H7 (cell line): ENCODE measurements at places on chromosomes 2 and 18.
A peak's percentile ranks its signal among the peaks of the same experiment; 100 is the strongest.

DNA sequence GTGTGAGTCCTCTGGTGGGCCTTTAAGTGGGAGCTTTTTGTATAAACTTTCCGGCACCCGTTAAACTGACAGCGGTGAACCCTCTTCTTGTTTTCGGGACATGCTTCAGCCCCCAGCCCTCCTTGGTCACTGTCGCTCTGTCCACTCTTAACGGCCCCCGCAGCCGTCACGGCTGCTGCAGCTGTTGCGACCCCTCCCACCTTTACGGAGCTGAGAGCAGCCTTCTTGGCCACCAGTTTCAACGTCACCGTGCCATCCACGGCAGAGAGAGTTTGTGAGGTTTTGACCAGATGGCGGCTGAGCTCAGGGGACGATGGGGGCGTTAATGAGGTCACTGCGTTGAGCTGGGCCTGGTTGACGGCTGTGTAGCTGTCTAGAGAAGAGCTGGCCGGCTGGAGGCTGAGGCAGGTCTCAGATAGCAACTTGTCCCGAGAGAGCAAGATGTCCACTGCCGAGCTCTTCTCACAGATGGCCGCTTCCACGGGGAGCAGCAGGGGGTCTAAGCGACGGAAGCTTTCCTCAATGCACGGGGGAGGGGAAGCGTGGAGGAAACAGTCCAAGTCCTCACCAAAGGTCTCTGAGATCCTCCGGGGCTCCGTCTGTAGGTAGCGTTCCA lies 41.9 kb downstream of the KLF7 start:
- no peak for DNase-seq

DNA sequence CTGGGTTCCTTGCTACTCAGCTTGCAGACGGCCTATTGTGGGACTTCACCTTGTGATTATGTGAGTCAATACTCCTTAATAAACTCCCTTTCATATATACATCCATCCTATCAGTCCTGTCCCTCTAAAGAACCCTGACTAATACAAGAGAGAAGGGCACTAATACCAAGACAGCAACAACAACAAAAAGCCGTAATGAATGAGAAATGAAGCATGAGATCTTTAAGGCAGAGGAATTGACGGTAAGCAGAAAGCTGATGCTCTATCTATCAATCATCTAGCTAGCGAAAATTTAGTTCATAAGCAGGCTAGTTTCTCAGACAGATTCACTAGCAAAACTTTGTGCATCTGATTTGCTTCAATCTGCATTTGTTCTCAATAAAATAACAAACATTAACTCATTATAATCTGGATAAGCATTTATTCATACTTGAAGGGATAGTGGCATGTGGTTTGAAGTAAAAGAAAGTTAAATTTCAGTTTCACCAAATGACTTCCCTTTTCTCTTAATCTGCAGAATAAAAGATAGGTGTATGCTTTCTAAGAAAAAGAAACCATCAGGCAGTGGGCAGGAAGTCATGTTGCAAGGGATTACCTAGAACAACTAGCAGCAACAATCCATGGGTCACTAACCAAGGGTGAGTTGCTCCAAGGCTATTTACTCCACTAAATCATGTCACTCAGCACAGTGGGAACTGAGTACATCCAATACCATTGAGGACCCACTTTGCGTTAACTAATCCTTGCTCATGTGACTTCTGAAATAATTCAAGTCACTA lies 376.5 kb downstream of the TMEM182 start:
- DNase-seq = no peak

- DNase-seq = peak; percentile 68
Observed at GRCh38 chr2:172710584-172711047, 25.0 kb upstream of the RAPGEF4 start.

DNA sequence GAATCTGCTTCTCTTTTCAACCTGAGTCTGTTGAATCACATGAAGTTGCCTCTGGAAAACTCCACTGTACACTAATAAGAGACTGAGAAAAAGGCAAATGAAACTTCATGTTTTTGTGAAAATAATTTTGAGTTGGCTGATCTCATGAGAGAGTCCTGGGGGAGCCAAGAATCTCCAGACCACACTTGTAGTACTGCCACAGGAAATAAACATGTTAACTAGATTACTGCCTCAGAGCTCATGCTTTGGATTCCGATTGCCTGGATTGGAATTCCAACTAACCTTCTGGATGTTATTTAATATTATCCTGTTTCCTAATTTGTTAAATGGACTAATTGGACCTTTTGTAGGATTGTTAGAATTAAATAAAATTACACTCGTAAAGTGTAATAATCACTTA lies 25.2 kb downstream of the NUP35 start:
- DNase-seq = no peak

- no peak for DNase-seq
Observed at GRCh38 chr2:161709428-161709827, 85.2 kb downstream of the SLC4A10 start.

- no peak for DNase-seq
Observed at GRCh38 chr2:69088466-69088865, 75.5 kb downstream of the ANTXR1 start.

DNA sequence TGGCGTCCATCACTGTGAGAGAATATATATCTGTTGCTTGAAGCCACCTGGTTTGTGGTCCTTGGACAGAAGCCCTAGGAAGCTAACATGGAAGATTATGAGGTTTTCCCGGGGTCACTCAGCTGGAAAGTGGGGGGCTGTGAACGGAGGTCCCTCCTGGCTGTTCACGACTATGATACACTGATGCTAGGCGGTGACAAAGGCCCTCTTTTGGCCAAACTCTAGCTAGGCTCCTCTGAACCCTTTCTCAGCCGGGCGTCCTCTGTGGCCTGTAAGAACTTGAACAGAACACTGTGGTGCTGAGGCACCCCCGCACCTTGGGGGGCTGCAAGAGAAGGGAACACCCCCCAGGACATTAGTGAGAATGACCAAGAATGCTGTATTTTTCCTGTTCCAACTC lies 164.6 kb downstream of the TFCP2L1 start:
- DNase-seq = no peak

DNA sequence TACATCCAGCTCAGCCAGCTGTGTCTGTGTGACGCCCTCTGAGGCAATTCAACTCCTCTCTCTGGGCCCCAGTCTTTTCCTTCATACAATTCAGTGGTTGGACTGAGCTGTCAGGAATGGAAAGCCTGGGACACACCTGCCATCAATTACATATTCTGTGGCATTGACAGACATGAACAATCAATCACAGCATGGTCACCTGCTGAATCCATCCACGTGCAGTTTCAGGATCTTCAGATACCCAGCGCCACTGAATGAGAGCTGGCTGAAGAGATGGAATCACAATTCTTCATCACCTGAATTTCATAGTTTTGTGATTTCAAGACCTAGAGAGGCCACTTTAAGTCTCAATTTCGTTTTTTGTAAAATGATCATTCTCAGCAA lies 5.1 kb downstream of the ADRA2B start:
- DNase-seq = no peak

DNA sequence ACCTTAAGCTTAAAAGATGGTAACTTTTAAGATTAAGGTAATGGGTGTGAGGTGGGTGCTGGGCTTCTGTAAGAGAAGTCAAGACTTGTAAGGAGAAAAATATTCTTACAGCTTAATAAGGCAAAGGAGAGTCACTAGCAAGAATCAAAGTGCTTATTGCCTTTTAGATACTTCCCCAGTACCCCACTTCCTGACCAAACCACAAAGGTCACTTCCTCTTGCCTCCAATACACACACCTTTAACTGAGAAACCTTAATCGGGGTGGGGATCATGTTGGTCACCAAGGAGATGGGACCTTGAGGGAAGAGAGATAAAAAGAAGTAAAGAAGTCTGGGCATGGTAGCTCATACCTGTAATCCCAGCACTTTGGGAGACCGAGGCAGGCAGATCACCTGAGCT lies 10.6 kb upstream of the ATG16L1 start:
- DNase-seq = no peak

DNA sequence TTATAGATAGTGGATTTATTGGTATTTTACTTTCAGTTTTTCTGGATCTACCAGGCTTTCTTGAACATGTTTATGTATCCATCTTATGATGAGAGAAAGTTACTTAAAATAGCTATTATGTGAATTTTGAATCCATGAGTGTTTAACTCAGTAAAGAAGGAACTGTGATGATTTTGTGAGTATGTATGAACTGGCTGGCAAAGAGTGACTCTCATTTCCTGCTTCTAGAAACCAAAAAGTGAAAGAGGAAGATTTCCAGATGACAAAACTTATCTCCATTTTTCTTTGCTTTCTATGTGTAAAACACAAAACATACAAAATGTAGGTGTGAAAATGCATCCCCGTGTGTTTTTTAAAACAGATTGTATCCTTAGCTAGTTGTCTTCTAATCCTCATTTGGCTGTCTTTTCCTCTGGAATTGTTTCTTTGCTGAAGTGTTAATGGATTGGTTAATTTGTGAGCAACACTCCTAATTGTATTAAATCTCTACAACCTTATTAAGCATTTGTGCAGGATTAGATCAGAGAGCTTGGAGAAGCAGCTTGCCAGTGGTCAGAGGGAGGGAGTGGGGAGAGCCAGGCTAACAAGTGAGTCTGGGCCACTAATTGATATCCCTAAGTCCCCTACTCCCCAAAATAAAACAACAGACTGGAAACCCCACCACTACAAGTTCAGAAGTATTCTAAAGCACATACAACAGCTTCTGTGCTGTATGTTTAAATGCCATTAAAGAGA lies 23.9 kb downstream of the PTPRM start:
- no peak for DNase-seq

GRCh38 chr18:59231877-59232276 lies 11.9 kb downstream of the GRP start:
- no peak for DNase-seq

DNA sequence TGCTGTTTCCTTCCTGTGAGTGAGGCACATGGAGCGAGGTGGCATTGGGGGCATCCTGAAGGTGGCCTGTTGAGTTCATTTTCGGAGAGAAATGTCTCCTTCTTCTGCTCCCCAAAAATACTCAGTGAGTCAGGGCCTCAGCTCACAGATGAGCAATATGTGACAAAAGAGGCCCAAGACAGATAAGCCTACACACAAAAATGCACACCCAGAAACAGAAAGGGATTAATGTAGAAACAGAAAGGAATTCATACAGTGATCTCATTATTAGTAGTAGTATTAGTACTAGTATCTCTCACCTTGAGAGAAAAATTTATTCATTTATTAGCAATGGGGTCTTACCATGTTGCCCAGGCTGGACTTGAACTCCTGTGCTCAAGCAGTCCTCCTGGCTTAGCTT lies 5.1 kb downstream of the GPR75 start:
- DNase-seq = no peak

- no peak for DNase-seq
Observed at GRCh38 chr2:172561270-172561669, 5.4 kb downstream of the PDK1 start.

- DNase-seq = no peak
Observed at GRCh38 chr2:85393836-85394235, 16.3 kb downstream of the CAPG start.

GRCh38 chr2:208415897-208416296 lies 9.3 kb downstream of the PTH2R start:
- DNase-seq = no peak

- DNase-seq = no peak
Observed at GRCh38 chr2:190882856-190883582, 2.4 kb downstream of the GLS start.

GRCh38 chr2:238256594-238257104 lies 16.8 kb upstream of the HES6 start:
- peak; percentile 98 for DNase-seq

- peak; percentile 52 for DNase-seq
Observed at GRCh38 chr2:67840460-67841068, 222.2 kb downstream of the C1D start.

- DNase-seq = peak; percentile 19
Observed at GRCh38 chr18:24560511-24560981, 100.1 kb downstream of the HRH4 start.

DNA sequence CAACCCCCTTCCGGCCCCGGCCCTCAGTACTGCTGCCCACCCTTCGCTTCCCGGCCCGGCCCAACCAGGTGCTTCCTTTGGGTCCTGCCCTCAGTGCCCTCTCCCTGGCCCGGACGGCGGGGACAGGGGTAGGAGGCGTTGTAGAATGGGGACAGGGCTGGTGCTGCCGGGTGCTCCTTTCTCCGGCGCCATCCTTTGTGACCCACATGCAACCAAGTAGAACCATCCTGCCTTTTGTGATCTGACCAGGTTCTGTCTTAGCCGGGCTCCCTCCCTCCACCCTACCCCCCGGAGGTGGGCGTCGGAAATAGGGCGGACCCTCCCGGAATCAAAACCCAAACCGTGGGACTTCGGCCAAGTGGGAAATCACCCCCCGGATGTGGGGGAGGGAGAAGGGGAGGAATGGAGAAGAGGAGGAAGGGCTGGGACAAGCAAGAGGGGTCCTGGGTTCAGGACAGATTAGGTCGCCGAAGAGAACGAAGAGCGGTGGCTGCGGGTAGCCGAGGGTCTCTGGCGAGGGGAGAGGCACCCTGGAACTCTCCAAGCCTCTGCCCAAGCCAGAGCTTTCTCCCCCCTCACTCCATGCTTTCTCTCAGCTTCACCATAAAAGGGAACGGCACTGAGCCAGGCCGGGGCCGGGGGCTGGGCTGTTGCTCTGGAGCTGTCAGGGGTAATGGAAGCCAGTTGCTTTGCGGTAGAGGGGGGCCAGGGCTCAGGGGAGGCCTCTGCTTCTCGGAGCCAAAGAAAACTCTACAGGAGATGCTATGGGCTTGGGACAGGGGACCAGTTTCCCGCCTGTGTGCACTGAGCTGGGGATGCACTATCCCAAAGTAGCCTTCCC lies 756 bp upstream of the OST4 start:
- DNase-seq = peak; percentile 90

GRCh38 chr2:120599656-120600055 lies 136.0 kb upstream of the GLI2 start:
- DNase-seq = no peak

DNA sequence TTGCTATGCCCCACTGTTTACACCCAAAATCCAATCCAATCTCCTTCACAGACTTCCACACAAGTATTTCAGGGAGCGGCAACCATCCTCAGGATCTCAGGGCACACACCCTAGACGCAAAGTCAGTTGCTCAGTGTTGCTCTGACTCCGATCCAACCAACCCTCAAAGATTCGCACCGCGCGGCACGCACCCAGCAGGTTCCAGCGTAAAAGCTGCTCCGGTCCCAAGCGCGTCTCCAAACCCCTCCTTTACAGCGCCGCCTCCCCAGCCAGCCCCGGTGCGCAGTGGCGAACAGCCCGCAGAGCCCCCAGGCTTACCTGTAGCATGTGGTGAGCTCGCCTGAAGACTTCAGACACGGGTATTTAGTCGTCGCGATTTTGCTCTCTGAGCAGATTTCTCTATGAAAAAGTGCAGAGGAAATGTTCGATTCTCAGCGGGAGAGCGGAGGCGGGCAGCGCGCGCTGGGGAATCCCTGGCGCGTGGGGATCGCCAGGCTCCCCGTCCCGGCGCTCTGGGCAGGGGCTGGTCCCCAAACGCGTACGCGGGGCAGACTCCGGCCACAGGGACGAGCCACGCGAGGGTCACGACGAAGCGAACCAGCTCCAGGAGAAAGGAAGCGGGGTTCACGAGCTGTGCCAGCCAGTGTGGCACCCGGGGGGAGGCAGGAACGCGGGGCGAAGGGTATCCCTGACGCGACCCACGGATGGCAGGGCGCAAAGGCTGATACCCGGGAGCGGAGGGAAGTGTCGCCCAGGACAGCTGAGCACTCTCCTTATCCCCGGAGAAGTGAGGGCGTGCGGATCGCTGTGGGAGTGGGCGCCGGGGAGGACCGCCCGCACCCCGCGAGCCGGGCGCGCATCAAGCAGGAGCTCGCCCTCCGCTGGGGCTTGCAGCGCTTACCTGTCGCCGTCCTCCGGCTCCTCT lies 650 bp downstream of the CCBE1 start:
- DNase-seq = peak; percentile 76
